AG10803 (cell line): ENCODE measurements at places on chromosomes 16 and 17.

- DNase-seq = no peak
Measured at GRCh38 chr17:7001318-7001961, 5.6 kb downstream of the ALOX12 start.

DNA sequence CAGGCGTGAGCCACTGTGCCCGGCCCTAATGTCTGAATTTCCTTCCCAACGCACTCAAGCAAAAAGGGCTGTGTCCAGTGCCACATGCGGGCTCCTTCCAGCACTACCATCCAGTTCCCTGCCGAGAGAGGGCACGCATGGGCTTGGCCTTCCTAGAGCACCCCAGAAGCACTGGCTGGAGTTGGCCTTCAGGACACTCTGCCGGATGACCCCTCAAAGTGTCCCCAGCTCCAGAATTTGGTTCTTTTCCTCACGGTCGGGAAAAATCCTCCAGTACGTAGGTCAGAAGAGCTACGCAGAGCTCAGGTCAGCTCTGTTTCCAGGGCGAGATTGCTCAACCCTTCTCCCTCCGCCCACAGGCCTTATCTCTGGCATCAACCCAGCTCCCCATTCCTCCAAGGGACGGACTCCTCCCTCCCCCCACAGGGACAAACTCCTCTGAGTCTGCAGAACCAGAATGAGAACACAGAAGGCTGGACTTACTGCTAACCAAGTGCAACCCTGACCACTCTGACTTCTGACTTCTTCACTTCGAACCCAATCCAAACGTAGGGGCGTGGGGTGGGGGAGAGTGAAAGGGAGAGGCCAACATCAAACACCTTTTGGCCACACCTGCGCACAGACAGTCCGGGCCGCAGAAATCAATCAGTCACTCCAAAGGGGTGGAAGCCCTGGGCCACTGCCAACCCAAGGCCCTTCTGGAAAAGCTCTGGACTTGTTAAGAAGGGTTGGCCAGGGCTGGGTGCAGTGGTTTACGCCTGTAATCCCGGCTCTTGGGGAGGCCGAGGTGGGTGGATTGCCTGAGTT lies 3.6 kb downstream of the CDC42EP4 start:
- peak; percentile 75 for DNase-seq

DNA sequence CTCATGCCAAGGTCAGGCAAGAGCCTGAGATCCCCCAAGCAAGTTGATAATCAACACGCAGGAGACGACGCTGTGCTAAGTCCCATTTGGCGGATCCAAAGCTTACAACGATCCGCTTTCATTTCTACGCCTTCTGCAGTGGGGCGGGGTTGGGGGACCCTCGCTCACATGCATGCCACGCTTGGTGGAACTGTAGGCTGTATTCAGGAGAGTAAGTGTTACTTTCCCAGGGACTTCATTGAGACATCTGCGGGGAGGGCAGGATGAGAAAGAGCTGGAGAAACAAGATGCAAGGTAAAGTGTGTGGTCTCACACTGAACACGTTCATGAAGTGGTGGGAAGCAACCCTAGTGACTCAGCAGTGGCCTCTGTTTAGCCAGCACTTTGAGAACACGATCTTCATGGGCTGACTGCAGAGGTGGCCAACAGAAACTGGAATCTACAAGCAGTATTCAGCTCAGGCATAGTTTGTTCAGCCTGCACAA lies 100.5 kb downstream of the XYLT1 start:
- peak; percentile 49 for DNase-seq

DNA sequence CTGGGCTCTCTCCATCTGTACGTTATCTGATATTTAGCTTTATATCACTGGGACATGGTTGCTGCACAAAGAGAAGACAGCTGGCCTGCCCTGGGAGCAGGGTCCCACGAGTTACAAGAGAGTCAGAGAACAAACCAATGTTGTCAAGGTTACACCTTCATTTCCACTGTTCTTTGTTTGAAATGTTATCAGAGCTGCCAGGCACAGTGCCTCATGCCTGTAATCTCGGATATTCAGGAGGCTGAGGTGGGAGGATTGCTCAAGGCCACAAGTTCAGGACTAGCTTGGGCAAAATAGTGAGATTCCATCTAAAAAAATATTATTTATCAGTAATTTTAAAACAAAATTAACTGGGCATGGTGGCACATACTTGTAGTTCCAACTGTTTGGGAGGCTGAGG lies 34.6 kb downstream of the ATP6V0A1 start:
- DNase-seq = no peak

DNA sequence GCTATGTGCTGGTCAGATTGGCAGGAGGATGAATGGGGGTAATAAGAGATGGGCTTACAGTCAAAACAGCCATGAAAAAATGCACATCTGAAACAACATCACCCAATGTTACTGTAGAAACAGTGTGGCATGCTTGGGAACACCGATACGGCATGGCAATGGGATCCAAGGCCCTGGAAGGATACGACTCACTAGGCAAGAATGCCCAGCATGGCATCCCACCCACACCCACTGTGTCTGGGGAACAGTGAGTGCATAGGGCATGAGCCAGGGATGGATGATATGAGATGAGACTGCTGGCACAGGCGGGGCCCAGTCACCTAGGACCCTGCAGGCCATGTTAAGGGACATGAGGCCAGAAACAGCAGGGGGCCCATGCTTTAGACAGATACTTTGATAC lies 11.5 kb downstream of the TRIM25 start:
- peak; percentile 77 for DNase-seq

DNA sequence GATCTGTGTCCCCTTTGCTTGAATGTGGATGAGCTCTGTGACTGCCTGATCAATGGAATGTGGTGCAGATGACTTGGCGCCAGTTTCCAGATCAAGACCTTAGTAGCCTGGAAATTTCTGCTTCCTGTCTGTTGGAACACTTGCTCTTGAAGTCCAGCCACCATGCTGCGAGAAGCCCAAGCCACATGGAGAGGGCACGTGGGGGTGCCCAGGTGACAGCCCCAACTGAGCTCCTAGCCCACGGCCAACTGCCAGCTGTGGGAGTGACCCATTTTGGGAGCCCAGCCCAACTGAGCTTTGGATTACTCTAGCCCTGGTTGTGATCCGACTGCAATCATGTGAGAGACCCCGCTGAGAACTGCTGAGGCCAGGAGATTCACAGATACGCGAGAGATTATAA lies 3.3 kb upstream of the ITGAM start:
- no peak for DNase-seq

GRCh38 chr17:55466671-55467070 lies 44.6 kb downstream of the SMIM36 start:
- no peak for DNase-seq

DNA sequence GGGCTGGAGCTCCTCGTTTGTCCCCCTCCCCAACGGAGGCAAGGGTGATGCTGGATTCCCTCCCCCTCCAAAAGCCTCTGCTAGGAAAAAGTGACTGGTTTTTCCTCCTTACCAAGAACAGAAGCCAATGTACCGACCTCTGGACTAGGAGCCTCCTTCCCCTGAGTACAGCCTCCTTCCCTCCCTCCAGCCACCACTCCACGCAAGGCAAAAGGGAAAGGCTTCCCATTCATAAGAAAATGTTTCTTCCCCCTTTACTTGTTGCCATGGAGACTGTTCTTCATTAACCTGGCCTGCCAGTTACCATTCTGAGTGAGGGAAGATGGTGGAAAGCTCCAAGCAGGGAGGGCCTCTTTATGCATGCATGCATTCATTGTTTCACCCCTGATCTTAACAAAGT lies 4.3 kb upstream of the PIMREG start:
- DNase-seq = no peak

DNA sequence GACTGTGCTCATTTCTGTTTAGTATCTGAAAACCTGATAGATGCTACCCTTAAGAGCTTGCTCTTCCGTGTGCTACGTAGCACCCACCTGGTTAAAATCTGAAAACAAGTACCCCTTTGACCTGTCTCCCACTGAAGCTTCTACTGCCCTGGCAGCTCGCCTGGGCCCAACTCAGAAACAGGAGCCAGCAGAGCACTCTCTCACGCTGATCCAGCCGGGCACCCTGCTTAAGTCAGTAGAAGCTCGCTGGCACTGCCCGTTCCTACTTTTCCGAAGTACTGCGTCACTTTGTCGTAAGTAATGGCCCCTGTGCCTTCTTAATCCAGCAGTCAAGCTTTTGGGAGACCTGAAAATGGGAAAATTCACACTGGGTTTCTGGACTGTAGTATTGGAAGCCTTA lies 18.9 kb downstream of the NTAN1 start:
- DNase-seq = no peak

- no peak for DNase-seq
Measured at GRCh38 chr16:20933589-20933988, 33.0 kb downstream of the LYRM1 start.

DNA sequence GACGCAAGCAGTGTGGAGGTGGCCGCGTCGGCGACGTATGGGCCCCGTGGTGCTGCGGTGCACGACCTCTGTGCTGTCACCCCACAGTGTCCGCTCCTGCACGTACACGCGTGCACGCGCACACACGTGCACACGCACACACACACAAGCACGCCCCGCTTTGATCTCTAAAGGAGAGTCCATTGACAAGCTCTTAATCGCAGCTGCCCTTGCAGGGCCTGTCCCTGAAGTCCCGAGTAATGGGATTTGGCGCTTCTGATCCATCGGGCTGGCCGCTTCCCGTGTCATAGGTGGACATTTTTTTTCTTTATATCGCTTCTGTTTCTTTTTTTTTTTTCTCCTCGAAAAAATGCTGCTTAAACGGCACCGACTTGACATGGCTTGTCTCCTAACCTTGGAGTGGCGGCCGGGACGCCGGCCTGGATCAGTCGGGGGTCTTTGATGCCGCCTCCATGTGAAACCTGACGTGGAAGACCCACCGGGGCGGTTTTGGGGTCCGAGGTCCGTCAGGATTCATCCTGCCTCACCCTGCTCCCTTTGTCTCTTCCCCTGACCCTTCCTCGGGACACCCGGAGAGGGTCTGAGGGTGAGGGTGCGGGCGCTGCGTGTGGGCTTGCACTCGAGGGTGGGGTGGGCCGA lies 8.3 kb upstream of the AXIN1 start:
- no peak for DNase-seq

DNA sequence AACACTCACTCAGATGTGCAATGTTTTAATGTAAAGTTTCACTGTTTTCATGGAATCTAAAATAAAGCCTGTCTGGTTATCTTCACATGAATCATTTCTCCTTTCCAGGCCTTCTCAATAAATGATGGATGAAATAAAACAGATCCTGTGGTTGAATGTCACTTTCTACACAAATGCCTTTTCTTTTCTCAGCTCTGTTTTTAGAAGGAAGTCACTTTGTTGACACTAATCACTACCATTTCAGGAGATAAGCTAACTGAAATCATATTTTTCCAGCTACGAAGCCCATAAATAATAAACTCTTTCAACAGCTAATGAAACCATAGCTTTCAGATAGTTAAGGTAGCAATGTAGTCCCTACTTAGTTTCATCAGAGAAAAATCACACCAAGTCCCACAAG lies 17.9 kb downstream of the NME2 start:
- no peak for DNase-seq

- DNase-seq = no peak
Measured at GRCh38 chr17:35006961-35007360, 26.6 kb downstream of the LIG3 start.

- DNase-seq = no peak
Measured at GRCh38 chr17:64778240-64779097, 116.4 kb upstream of the SMURF2 start.

- DNase-seq = no peak
Measured at GRCh38 chr17:49551221-49552069, 24.2 kb upstream of the NXPH3 start.

- DNase-seq = no peak
Measured at GRCh38 chr17:66684261-66684660, 150.7 kb upstream of the CACNG5 start.

DNA sequence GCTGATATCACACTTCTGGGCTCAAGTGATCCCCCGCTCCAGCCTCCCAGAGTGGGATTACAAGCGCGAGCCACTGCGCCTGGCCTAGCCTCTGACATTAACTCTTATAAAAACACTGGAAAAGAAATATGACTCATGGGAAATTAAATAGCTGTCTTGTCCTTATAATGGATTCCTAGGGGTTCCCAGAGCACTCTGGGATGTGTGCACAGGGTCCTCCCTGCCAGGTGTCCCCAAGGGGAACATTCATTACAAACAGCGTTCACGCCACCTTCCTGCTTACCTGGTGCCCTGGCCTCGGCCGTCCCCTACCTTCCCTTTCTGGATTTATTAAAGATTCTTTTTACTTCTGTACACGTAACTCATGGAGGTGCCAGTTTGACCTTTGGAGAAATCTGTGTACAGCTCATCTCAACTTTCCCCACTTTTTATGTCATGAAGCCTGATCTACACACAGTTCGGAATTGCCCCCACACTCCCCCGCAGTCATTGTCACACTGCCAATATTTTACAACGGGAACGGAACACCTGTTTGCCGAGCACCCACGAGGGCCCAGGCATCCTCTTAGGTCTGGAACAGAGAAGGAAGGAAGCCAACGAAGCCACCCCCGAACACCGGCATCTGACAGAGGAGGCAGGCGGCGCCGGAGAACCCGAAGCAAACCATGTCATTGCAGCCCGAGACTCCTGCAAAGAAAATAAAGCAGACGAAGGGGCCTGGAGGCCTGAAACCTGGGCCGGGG lies 39.7 kb upstream of the MEAK7 start:
- DNase-seq = no peak

DNA sequence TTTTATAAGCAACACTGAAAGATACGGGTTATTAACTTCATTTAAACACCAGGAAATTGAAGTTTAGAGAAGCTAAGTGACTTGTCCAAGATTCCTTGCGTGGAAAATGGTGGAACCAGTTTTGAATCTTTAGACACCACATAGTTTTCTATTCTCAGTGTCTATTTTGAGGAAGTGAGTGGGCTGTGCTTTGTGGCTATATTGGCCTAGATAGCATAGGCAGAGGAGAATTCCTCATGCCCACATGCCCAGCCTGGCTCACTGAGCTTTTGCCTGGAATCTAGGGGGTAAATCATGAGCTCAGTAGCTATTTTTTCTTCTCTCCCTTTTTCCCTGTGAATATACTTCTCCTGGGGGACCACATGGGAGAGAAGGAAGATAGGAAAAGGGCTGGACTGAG lies 431.3 kb downstream of the HS3ST3B1 start:
- DNase-seq = no peak

- DNase-seq = peak; percentile 59
Measured at GRCh38 chr16:55641430-55642056, 14.2 kb upstream of the SLC6A2 start.

DNA sequence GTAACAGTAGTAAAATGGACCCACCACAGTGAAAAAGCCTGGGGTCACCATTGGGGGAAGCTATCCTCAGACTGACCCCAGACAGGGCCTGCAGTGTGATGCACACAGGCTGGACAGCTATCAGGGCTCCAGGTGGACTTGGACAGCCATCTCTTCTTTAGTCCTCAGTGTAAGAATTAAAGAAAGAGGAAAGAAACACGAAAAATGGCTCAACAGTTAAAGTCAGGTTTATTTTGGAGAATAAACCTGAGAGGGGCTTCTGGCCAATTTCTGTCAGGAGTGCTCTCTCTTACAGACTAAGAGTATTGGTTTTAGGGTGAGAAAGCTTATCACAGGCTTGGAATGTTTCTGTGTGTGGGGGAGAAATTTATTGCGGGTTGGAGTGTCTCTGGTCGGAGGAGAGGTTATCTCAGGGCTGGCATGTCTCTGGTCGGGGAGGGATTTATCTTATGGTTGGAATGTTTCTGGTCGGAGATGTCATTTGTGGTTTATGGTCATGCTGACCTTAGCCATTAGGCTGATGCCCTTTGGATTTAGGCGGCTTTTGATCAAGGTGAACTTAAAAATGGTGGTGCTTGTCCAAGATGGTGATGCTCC lies 10.8 kb upstream of the B4GALNT2 start:
- no peak for DNase-seq

- DNase-seq = peak; percentile 90
Measured at GRCh38 chr16:67846320-67847063, at the start of gene NUTF2. TSS of gene NUTF2 (plus strand) at chr16:67846933. CDS start at chr16:67865131, 18,198 bp downstream.
